ENCODE measurements at places on chromosomes 4 and X. TPM values are rescaled to one million over a fixed set of nuclear protein-coding genes. Genes with fewer than 3 reads are reported as not detected.

SPATA4 gene
- 0.34 TPM for total RNA-seq

G3BP2 gene
- 127 TPM for total RNA-seq

SLC26A1 gene
- 0.96 TPM for total RNA-seq

BST1 gene
- 3.4 TPM for total RNA-seq

GSX2 gene
- not detected for total RNA-seq

HSFX2 gene
- not detected for total RNA-seq

All from kidney epithelial cell (primary cell).